ENCODE measurements at places on chromosomes 7 and 10.

DNA sequence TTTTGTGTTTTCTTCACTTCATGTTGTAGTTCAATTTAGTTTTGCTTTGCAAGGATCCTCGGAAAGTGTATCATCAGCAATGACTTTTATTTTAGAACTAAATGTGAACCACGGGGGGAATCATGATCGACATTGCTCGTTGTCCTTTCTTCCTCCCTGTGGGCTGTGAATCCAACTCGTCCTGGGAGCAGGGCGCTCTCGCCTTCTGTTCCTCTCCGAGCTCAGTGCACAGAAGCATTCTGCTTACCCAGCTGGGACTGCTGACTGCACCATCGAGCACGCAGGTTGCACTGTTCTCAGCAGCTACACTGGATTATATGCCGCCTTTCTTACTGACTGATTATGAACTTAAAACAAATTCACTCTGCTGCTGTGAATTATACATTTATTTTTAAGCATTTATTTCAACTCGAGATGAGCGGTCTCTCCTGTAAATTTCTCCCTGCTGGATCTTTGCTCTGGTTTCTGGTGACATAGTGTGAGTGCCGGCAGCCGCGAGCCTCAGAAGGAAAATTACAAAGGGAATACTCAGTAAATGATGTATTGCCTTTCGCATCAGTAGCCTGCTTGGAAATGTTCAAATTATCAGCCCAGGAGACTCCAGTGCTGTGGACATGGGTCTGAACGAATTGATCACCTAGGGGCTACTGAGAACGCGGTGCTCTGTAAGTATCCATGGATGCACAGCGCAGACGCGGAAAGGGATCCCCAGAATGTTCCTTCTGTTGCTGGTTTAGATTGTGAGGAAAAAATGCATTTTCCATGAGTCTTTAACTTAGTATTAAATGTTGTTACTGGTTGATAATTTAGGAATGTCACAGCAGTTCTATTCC lies 92.6 kb downstream of the PTPRE start:
- no peak for DNase-seq

DNA sequence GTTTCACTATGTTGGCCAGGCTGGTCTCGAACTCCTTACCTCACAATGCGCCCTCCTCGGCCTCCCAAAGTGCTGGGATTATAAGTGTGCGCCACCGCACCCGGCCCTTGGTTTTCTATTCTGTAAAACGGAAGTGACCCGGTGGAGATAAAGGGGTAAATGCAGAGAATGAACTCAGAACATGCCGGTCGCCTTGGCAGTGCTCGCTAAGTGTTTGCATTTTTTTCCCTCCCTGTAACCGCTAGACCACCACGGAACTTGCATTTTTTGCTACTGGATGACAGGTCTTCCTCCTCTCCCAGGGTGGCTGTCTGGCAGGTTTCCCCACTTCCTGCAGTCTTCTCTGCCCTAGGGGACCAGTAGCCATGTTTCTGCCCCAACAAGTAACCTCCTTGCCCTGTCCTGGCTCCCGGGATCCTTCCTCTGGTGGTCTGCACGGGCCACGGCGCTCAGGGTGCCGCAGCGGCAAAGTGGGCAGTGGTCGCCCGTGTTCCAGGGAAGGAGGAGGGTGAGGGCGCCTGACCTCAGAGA lies 18.8 kb upstream of the GNA12 start:
- no peak for DNase-seq

DNA sequence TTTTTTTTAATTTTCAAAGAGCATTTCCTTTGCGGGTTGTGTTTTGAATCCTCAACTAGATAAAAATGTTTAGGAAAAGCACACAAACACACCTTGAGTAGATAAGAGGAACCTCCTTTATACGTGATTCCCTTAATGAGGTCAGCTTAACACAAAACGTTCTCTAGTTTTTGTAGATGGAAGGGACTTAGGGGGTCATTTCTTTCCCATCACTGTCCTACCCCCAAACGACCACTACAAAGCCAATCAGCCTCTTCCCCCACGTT lies 1.2 kb downstream of the SUV39H2 start:
- DNase-seq, result no peak

DNA sequence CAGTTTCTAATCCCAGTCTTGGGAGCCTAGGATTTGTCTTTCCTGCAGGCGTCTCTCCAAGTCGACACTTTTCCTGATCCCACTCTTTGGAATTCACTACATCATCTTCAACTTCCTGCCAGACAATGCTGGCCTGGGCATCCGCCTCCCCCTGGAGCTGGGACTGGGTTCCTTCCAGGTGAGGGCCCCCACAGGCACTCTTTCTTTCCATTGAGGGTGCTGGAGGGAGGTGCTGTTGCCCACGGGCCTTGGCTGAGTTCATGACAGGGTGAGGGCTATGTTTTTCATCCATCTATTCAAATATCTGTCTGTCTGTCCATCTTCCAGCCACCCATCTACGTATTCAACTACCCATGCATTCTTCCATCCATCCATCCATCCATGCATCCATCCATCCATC lies 12.6 kb downstream of the GHRHR start:
- no peak for DNase-seq

All from AG04449 (cell line).